ENCODE measurements at places on chromosomes 13 and 19.

DNA sequence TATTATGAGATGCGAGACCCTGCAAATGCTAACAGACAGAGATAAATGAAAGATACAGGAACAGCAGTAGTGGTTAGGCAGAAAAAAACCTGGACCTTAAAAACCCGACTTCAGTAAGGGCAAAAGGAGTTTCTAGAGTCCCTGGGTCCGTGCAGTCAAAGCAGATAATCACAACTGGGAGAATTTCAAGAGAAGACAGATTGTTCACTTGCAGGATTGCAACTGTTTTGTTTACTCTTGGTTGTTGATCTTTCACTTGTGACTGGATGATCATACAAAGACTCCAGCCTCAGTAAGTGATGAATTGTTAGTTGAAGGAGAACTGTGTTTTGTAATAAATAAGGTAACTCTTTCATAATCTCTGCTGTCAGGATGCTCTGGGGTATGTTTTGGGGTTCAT is 135.1 kb downstream of the GPC6 start:
- DNase-seq: no peak

DNA sequence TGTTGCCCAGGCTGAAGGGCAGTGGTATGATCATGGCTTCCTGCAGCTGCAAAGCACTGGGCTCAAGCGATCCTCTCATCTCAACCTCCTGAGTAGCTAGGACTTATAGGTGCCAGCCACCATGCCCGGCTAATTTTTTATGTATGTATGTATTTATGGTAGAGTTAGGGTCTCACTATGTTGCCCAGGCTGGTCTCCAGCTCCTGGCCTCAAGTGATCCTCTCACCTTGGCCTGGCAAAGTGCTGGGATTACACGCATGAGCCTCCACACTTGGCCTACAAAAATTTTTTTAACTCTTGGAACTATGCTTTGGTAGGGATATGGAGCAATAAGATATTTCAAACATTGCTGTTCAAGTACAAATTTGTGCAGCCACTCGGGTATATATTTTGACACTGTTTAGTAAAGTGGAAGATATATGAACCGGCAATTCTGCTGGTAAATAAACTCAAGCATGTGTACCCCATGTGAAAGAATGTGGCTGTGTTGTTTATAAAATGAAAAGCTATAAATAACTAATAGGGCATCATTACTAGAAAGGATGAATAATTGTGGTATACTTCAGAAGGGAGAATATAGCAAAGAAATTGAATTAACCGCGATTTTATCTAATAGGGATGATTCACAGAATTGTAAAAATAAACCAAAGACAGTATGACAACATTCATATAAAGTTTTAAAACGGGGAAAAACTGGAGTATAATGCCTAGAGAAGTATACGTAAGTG is 1.1 kb downstream of the ZNF566 start:
- peak; percentile 2 for DNase-seq

- DNase-seq: peak; percentile 55
Measured at GRCh38 chr19:12773571-12773970, 1.8 kb downstream of the HOOK2 start.

DNA sequence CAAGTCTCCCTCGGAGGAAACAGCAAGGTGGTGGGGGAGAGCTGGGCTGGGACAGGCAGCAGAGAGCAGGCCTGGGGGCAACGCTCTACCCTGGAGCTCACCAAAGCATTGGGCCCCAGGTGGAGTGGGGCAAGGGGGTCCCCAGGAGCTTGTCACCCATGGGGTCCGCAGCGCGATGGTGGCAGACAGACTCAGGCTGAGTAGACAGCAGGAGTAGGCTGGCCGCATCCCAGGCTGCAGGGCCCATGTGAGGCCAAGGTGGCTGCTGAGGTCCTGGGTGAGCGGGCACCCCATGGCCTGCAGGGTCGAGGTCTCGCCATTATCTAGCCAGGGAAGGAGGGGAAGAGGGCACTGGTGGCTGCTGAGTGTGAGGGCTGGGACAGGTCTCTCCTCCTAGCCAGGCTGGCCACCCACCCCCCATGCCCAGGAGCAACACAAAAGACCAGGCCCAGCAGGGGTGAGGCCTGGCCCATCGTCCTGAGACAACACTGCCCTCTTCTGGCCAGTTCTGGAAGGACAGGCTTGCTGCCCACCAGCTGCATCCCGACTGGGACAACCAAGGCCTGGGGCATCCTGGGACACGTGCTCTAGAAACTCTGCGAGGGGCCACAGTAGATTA is 33.1 kb downstream of the CEBPG start:
- DNase-seq: peak; percentile 59

GRCh38 chr13:79245937-79246577 is 160.0 kb downstream of the RBM26 start:
- DNase-seq: no peak

GRCh38 chr13:30572859-30573275 is 44.9 kb upstream of the USPL1 start:
- DNase-seq: peak; percentile 70

GRCh38 chr19:40530091-40530901 is 46.4 kb upstream of the SHKBP1 start:
- DNase-seq: no peak

DNA sequence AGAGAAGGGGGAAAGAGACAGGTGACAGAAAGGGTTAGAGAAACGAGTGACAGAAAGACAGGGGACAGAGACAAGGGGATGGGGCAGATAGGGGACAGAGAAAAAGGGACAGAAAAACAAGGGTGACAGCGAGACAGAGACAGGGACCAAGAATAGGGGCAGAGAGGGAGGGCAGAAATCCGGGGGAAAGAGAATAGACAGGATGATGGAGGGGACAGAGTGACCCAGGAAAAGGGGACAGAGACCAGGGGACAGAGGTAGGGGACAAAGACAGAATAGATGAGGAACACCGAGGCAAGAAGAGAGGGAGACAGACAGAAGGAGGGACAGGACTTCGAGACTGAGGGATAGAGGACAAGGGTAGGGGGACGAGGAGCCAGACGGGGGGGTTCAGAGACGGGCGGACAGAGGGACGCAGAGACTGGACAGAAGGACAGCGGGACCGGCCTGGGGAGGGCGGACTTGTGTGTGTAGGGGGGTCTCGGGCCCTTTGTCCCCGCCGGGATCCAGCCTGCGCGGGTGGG is 593 bp downstream of the CADM4 start:
- no peak for DNase-seq

DNA sequence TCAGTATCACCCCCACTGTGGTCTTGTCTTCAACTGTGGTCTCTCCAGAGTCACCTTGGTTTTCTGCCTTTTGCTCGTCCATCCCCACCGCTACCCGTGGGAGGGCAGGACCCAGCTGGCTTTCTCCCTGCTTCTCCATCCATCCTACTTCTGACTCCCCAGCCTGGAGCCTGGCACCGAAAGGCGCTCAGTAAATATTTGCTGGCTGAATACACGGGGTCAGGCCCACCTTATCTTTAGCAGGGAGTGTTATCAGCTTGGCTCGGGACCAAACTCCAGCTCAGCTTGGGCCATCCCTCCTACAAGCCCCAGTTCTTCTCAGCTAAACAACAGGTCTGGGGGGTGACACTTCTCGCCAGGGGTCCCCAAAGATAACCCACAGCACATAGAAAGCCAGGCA is 62.0 kb upstream of the KLF2 start:
- peak; percentile 24 for DNase-seq

- peak; percentile 40 for DNase-seq
Measured at GRCh38 chr13:65911546-65912193, 1318.5 kb downstream of the PCDH9 start.

- no peak for DNase-seq
Measured at GRCh38 chr19:16861011-16861410, 27.8 kb upstream of the F2RL3 start.

GRCh38 chr19:57934820-57935665 is at the start of gene ZNF418:
Gene ZNF418 (minus strand): TSS chr19:57935402. CDS start chr19:57933822, 1,580 bp downstream.
- DNase-seq: peak; percentile 87

- no peak for DNase-seq
Measured at GRCh38 chr13:64709079-64709478, 2521.1 kb downstream of the PCDH9 start.

DNA sequence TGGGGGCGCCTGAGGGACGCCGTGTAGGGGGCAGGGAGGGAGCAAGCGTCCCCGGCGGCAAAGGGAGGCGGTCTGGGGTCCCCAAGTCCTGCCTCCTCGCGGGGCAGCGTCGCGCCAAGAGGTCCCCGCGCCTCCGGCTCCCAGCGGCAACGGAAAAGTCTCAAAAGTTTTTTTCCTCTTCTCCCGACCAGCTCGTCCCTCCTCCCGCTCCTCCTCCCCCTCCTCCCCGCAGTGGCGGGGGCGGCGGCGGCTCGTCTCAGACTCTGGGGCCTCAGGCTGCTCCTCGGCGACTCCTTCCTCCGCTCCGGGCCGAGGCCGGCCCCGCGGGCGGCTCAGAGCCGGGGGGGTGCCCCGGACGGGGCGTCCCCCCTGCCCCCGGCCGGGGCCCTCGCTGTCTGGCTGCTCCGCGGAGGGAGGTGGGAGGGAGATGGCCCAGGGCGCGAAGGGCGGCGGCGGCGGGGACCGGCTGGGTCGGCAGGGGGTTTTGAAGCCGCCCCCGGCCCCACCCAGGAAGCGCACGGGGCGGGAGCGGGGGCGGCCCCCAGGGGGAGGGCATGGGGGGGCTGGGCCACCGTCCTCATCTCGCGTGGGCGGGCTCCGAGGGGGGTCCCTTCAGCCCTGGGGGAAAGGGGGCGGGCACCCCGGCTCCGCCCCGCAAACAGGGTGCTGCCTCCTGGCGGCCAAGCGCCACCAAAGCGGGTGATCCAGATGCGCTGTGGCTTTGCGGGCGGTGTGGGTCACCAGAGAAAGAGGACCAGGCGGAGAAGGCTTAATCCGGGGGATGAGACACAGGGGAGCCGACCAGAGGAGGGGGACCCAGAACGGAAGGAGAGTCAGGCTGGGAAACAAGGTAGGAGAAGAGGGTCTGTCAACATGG is at the start of gene TGFB1:
TSS of gene TGFB1 (minus strand) at position 457 of the 877 bp plus-strand sequence. CDS start 878 bp downstream, outside the sequence.
- peak; percentile 88 for DNase-seq

- DNase-seq: no peak
Measured at GRCh38 chr19:33557720-33558119, 36.1 kb upstream of the PEPD start.

GRCh38 chr19:40420766-40421765 is 4.7 kb downstream of the SERTAD1 start:
- DNase-seq: peak; percentile 91

DNA sequence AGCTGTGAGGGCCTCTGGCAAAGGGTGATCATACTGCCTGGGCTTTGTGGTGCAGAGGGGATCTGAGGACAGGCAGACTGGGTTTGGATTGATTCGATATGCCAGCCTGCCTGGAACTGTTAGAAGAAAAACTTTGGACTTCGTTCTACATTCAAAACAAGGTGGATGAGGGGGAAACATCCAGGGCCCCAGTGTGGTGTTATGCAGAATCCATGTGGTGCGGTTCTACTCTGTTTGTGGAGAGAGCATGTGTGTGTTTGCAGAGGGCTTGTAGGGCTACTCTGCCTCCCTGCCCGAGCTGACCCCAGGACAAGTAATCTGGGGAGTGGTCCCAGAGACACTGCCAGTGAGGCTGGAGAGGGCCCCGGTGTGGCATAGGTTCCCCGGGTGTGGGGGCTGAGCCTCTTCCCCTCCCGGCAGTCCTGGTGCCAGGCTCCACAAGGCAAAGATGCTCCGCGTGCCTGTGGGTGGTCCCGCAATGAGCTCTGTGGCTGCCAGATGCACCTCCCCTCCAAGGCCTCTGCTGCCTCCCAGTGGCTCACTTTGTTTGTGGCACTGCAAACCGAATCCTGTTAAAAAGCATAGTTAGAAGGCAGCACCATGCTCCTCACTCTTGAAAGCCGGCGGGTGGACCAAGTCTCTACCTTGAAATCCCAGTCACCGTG is 22.3 kb upstream of the TFDP1 start:
- peak; percentile 79 for DNase-seq

DNA sequence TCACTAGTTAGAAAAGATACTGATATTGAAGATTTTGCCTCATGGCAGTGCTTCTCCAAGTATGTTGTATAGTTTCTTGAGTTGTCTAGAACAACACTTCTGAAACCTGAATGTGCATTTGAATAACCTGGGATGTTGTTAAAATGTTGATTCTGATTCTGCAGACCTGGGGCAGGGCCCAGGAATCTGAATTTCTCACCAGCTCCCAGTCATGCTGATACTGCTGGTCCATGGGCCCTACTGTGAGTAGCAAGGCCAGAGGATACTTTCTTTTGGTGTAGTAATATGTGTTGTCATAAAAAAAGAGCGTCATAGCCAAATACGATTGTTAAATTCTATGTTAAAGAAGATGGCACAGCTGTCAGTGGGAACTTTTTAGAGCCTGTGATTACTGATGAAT is 41.6 kb upstream of the C1QTNF9 start:
- DNase-seq: no peak

DNA sequence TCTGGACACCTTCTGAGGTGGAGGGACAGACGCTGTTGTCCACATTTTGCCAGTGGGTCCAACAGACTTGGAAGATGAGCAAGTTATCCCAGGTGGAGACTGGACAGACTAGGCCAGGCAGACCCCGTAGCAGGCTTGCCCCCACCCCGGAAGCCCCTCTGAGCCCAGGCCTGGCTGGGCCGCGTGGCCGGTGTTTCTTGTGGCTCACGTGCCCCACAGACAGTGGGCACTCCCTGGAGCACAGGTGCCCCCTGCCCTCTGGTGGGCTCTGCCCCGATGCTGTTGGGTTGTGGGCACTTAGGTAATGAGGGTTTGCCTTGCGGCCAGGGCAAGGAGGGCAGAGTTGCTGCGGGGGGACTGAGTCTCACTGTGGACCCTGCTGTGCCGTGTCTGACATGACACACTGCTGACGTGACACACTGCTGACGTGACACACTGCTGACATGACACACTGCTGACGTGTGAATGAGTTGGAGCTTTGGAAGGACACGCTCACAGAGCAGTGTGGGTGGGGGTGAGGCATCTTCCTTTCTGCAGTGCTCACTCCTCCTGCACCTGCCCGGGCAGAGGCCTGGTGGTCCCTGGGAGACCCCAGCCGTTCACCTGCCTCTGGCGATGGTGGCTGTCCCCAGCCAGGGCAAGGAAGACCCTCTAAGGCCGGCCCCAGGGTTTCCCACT is 25.1 kb downstream of the DOT1L start:
- peak; percentile 51 for DNase-seq
